ENCODE measurements at places on chromosomes 4 and X.
A peak's percentile ranks its signal among the peaks of the same experiment; 100 is the strongest.

DNA sequence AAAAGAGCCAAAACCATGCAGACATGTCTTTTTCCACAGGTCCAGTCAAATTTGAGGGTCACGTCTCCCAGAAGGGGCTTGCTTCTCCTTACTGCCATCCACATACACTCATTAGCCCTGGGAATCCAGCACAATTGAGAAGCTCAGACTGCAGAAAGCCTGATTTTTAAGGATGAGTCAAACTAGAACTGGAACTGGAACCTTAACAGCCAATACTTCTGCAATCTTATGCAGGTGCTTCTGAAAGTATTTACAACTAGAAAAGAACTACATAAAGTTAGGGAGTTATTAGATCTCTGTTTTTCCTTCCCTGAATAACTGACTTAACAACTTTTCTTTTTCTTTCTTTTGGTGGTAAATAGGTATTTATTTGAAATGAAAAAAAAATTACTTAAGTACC, 86.3 kb downstream of the CDS1 start:
- DNase-seq = no peak

DNA sequence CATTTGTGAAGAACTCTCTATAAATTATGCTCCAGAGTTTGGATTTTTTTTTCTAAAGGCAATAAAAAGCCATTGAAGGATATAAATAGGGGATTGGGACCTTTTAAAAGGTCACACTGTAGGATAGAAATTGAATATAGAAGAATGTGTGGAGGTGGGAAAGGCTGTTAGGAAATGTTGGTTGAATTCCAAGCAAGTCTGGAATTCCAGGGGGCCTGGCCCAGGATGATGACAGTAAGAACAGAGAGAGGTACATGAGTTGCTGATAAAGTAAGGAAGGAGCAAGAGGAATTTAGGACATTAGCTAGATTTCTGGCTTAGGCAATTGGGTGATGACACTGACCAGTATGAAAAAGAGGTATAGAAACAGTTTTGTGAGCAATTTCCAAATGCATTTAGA, 95.4 kb upstream of the USP38 start:
- no peak for DNase-seq

- no peak for DNase-seq
Observed at GRCh38 chr4:41410049-41410448, 127.9 kb upstream of the LIMCH1 start.

DNA sequence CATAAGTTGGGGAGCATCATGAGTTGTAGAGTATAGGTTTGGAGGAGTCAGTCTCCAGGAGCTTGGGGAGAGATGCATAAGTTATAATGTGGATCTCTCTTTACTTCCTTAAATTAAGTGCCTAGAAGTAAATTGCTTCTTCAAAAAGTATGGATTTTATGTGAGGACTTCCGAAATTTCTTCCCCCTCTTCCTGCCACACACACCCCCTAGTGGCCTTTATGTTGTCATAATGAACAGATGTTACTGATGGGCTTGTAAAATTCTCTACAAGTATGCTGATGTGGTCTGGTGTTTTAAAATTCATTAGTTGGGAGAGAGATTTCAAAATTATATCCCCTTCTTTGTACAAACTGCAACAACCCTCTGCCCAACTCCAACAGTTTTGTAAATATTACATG, 2.3 kb upstream of the METTL14 start:
- DNase-seq = peak; percentile 19

GRCh38 chr4:139665079-139665689, 435 bp upstream of the MGST2 start:
- DNase-seq = no peak

DNA sequence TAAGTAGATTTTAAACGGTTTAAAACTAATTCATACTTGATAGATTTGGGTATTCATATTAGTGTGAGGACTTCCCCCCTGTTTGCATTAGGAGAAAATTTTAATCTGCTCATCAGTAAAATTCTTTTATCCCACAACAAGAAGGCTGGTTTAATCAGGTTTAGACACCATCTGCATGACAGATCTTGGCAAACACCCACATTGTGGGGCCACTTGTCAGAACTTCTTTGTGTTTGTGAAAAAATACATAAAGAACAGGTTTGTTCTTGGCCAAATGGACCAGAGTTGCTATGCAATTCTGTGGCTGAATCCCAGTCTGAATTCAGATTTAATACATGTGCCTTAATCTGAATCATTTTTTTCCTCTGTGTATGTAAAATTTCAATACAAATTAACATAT, 121.1 kb downstream of the REPS2 start:
- no peak for DNase-seq

- DNase-seq = no peak
Observed at GRCh38 chr4:54783402-54784110, 125.8 kb downstream of the KIT start.

- peak; percentile 51 for DNase-seq
Observed at GRCh38 chr4:49032440-49033161, 46.5 kb downstream of the CWH43 start.

DNA sequence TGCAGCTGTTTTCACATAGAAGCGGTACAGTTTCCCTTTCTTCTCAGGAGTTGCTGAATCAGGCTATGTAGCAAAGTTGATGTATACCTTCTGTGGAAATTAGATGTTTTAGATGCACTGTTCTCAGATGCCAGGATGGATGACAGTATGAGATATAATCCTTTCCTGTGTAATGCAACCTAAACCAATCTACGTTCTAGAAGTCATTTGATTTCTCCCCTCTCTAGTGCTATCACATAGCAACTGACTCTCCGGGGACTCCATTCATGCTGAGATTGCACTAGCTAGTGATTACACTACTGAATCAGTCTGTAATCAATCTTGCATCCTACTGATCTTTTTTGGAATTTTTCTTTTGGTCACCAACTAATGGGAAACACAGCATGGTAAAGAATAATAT, 1881.7 kb downstream of the PCDH7 start:
- DNase-seq = no peak

GRCh38 chr4:147863808-147864472, 132.1 kb downstream of the ARHGAP10 start:
- no peak for DNase-seq
